ENCODE measurements at places on chromosomes 1 and 21. TPM values are rescaled to one million over a fixed set of nuclear protein-coding genes. Genes with fewer than 3 reads are reported as not detected.
A peak's percentile ranks its signal among the peaks of the same experiment; 100 is the strongest.

GRCh38 chr1:246117066-246117791, 389.9 kb downstream of the SMYD3 start:
- peak; percentile 36 for DNase-seq

DNA sequence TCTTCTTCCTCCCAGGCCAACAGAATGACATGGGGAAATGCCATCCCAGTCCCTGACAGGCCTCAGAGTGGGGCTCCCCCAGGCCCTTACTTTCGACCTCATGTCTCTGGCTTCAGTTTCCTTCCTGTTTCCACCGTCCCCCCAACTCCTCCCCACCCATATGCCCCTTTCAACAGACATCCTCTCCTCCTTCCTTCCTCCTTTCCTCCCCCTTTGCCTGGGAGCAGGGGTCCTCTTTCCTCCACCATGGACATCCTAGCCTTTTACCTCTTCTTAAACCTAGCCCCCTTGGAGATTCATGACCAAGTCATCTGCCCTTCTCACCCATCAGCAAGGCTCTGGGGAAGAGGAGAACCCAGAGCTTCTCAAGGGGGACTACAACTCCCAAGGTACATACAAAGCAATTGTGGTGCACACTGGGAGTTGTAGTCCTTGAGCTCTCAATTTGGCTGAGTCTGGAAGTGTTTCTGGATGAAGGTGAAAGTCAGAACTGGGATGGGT, 4.0 kb downstream of the ZBTB7B start:
- no peak for DNase-seq

GRCh38 chr1:214525535-214526019, 25.8 kb downstream of the PTPN14 start:
- no peak for DNase-seq

The PKLR gene
- total RNA-seq, result not detected

DNA sequence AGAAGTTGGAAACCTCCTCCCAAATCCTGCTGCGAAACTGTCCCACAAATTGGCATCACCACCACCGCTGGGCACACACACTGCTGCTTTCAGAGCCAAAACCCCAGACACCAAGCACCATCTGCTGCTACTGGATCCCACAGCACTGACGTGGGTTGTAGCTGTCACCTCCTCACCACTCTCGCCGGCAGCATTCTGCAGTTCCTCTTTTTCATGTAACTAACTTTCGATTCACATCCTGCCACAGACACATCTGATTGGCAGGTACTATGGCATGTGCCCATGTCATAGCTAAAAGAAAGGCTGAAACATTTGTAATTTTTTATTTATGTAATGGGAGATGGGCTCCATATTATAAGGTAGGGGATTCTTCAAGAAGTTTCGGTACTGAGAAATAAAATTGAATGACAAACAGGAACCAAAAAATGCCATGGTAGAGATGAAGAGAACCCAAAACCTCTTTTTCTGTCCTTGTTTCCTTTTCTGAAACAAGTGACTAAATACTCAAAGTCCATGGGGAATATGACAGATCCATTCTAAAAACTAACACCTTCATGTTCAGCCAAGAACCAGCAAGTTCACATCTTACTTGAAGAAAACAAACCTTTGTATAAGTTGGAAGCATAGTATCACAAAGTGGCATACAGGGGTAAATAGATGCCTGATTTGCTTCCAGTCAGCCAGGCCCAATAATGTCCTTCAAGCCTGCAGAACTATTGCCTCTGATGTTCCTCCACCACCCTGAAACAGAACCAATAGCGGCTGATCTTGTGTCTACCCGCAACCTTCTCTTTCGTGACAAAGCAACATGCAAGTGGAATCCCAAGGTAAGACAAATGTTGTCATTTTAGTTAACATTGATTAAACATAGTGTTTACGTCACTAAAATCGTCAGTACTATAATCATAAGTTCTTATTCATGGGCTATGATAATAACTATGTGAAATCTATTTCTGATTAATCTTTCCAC, 26.6 kb upstream of the RGS13 start:
- no peak for DNase-seq

The B3GALT5 gene
- 0.18 TPM for total RNA-seq

DNA sequence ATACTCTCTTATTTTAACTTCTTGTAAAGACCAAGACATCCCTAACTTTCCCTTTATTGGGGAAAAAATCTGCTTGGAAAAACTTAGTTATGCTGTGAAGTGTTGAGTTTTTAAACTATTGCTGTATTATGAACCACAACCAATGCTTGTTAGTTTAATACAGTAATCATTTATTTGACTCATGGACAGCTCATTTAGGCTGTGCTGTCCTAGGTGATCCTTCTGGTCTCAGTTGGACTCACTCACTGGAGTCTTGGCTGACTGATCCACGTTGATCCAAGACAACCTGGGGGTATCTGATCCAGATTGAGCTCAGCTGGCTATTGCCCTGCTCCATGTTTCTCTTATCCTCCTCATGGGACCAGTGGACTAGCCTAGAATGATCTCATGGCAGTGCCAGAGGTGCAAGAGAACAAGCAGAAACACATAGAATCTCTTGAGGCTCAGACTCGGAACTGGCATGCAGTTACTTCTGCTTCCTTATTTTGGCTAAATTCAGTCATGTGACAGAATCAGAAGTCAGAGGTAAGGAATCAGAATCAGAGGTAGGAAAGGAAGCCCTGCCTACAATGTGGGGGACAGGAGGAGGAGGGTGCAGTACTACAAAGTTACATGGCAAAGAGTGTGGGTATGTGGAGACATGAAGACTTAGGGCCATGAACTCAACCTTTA, 156.5 kb downstream of the FGGY start:
- DNase-seq, result no peak

The DMBX1 gene
- total RNA-seq, result not detected

DNA sequence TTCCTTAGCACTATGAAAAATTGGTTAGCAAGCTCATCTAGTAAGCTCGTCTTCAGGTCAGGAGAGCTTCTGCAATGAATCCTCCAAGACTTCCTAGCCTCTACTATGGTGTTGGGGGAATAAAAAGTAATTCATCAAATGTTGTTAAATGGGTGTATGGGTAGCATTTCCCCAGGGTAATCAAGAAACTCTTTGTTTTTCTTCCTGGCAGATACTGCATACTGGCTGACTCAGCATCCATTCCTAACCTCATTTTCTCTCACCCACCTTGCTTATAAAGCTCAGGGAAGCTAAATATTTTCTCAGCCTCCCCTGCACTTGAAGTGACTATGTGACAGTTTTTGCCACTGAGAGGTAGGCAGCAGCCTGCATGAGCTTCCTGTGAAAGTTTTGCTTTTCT, 83.4 kb downstream of the MAB21L3 start:
- no peak for DNase-seq

DNA sequence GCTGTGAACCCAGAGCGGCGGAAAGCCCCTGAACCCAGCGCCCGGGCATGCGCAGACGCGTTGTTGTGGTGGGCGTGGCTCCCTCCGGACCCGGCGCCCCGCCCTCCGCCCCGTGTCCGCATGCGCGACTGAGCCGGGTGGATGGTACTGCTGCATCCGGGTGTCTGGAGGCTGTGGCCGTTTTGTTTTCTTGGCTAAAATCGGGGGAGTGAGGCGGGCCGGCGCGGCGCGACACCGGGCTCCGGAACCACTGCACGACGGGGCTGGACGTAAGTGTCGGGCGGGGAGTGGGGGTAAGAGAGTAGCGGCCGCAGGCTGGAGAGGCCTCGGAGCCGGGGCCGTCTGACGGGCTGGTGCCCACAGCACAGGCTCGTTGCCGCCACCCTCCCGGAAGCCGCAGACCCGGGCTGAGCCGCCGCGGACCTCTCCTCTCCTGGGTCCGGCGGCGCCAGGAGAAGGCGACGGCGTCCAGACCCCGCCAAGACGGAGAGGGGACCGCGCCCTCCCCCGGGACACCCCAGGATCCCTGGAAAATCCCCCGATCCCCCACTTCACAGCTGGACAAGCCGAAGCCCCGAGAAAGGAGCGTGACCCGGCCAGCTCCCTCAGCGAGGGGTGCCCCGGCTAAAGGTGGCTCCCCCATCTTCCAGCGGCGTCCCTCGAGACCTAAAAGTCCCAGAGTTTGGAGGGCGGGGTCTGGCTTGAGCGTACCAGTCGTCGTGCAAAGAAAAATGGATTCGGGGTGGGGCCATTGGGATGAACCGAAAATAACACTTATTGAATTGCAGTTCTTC, at the start of gene TMEM50A:
TSS of gene TMEM50A (plus strand) at position 147 of the 794 bp plus-strand sequence. CDS start 2,153 bp downstream, outside the sequence.
- DNase-seq, result peak; percentile 87

DNA sequence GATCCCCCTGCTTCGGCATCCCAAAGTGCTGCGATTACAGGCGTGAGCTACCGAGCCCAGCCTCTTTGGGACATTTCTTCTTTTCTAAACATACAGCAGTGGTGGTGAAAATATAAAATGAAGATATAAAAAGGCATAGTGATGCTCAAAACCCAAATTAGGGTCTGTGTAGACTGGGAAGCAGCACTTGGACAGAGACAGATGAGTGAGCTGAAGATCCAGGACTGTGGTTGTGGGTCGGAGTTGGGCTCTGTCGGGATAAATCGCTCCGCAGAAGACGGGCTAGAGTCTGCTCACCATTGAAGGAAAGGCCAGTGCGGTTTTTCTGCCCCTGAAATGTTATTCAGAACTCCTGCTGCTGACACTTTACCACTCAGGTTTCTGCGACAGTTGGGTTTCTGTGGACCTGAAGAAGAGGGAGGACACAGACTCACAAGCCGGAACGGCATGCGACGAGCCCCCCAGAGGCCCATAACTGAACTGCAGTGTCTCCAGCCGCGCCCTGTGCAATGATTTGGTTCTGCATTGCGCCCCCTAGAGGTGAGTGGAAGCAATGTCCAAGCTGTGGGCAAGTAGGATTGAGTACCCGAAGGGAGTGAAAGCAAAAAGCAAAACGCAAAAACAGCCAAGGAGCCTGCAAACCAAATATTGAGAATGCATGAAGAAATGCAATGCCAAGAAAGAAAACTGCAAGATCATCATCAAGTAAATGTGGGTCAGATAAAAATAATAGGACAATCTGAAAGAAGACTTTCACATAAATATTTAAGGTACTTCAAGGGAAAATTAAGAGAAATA, 66.6 kb downstream of the GABPA start:
- DNase-seq, result peak; percentile 91

The OR2L3 gene
- total RNA-seq, result not detected

- no peak for DNase-seq
Observed at GRCh38 chr1:31888291-31888690, 49.9 kb downstream of the PTP4A2 start.

DNA sequence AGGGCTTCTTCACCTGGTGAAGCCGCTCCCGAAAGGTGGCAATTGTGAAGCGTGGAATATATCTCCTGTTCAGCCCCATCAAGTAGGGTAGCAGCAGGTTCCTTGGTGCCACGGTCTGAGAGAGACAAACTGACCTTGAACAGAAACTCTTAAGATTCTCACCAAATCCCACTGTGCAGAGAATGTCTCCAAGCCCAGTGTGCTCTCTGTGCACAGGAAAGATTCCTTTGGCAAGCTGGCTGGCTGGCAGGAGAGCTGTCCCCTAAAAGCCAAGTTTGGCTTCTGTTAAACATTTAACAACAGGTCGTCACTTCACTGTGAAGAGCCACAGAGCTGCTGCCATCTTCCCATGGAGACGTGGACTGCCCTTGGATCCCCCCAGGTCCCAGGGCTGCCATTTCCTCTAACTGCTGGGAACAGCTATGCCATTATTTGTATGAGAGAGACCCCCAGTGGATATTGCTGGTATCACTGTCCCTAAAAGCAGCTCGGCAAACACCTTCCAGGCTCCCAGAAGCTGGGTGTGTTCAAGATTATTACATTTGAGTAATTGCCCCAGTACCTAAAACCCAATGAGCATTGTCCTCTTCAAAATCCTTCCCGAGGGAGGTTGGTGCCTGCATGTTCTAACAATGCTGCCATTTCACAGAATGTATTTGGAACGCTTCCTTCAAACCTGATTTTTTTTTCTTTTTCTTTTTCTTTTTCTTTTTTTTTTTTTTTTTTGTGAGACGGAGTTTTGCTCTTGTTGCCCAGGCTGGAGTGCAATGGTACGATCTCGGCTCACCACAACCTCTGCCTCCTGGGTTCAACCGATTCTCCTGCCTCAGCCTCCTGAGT, 71.8 kb downstream of the CD58 start:
- DNase-seq, result peak; percentile 73

The SLFNL1 gene
- total RNA-seq, result 0.09 TPM

- no peak for DNase-seq
Observed at GRCh38 chr1:209268479-209268878, 315.0 kb upstream of the CAMK1G start.

The ADGRB2 gene
- total RNA-seq, result 2.2 TPM

- DNase-seq, result no peak
Observed at GRCh38 chr1:27132624-27133023, 22.3 kb downstream of the SLC9A1 start.
